Hippocampal formation (tissue), 2 donors: ENCODE measurements at places on chromosomes 1 and 21.

GRCh38 chr1:37425221-37425620 is 49.2 kb upstream of the ZC3H12A start:
- DNase-seq: no peak

DNA sequence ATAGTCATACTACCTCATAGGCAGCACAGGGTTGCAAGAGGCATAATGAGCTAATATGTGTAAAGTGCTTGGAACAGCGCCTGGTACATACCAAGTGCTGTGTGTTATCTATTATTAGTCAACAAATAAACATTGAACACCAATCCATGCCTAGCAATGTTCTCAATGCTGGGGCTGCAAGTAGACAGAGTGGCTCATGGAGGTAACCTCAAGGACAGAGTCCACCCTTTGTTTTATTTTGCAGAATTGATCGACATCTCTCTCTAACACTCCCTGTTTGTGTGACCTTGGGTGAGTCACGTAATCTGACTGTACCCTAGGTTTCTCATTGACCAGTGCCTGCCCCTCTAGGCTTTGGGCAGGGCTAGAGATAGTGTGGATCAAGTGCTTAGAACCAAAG is 164.0 kb upstream of the KLHDC7A start:
- no peak for DNase-seq

GRCh38 chr1:235708390-235708962 is 58.9 kb upstream of the GNG4 start:
- DNase-seq: no peak

GRCh38 chr1:119081700-119082099 is 58.8 kb downstream of the WARS2 start:
- no peak for DNase-seq

DNA sequence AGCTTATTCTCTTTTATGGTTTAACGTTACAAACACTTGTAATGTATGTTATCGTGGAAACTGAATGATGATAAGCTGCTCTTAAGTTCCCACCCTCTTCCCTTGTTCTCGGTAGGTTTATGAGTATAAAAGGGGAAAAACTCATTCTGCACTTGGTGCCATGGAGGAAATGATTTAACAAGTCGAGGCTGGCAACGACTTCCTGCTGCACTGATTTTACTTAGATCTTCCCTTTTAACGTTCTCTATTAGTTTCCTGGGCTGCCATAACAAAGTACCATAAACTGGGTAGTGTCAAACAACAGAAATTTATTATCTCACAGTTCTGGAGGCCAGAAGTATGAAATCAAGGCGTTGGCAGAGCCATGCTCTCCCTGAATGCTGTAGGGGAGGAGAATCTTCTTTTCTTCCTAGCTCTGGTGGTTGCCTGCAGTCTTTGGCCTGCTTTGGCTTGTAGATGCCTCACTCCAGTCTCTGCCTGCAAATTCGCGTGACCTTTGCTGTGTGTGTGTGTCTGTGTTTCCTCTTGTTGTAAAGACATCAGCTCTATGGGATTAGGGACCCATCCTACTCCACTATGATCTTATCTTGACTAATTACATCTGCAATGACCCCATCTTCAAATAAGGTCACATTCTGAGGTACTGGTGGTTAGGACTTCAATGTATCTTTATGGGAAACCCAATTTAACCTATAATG is 26.3 kb downstream of the HUNK start:
- no peak for DNase-seq

DNA sequence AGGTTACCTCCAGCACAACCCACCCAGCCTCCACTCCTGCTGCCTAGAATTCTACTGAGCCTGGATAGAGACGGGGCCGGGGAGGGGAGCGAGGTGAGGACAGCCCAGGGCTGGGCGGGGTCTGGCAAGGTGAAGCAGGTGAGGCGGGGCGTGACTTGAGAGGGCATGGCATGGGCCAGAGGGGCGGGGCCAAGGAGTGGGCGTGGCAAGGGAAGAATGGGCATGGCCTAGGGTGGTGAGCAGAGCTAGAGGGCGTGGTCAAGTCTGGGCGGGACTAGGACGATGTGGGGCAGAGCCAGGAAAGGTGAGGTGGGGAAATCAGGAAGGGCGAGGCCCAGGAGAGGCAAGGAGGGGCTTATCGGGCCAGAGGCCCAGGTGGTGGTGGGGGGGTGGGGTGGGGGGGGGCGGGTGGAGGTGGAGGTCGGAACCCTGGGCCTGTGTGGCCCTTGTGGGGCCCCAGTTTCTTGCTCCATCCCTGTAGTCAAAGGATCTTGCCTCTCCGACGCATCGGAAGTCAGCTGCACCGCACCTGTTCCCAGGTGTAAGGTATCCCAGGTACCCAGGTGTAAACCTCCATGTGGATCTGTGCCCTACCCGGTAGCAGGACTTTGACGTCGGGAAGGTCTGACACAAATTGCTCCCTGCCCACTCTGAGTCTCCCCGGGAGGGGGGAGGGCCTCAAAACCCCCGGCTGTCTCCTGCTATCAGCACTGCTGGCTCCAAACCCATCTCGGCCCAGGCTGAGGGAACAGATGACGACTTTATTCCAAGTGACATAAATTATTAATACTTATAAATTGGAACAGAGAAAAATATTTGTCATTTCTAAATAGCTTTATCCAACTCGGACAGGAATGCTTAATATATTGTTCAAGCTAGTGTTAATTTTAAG is 32.9 kb upstream of the UTS2 start:
- DNase-seq: no peak

DNA sequence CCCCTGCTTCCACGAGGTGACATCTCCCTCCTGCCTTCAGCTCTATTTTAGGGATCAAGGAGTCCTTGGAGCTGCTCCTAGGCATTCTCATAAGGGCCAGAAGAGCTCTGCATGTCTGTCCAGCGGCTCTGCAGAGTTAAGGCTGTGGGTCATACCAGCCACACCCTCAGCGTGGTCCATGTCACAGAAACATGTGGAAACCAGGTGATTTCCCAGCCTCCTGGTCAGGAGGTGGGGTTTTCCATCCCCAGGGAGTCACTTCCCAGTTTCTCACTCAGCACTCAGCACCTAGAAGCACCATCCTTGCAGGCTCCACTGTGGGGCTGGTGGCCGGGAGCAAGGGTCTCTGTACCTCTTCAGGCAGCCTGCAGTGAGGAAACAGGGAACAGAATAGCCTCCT is 1.4 kb upstream of the TNFRSF1B start:
- DNase-seq: no peak

DNA sequence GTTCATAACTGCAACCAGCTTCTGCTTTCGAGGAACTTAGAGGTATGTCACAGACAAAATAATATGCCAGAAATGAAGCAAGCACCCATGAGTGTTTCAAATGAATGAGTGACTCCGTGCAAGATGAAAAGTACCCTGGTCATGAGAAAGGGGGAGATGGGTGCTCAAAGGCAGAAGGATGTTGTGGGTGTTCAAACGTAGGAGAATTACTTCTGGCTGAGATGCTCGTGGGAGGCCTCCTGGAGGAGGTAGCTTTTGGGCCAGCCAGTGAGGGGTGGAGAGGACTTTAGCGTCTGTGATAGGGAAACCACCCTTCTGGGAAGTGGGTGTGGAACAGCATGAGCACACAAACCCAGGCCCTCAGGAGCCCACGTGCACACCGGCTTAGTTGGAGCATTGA is 113.8 kb downstream of the SYF2 start:
- no peak for DNase-seq

DNA sequence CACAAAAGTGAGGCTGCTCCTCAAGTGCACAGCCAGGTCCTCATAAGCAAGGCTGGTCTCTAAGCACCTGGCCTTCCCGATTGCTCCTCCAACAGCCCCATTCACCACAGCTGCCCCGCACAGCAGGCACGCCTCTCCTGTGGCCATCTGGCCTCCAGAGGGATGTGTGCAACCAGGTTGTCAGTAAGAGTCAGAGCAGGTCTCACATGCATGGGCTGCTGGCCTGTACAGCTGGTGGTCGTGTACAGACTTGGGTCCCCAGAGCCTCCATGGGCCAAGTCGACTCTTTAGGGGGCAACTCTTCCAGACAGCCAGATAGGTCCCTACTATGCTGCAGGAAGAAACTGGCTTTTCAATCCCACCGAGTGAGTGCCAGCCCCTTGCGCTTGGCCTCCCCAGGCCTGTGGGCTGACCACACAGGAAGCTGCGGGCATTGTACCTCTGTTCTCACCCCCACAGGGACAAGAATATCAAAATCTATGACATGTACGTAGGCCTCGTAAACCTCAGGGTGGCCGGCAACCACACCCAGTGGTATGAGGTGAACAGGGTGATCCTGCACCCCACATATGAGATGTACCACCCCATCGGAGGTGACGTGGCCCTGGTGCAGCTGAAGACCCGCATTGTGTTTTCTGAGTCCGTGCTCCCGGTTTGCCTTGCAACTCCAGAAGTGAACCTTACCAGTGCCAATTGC is 1.4 kb downstream of the PRSS38 start:
- DNase-seq: no peak

- no peak for DNase-seq
These were observed 25.4 kb downstream of the RIPK4 start for GRCh38 chr21:41741253-41742072.

DNA sequence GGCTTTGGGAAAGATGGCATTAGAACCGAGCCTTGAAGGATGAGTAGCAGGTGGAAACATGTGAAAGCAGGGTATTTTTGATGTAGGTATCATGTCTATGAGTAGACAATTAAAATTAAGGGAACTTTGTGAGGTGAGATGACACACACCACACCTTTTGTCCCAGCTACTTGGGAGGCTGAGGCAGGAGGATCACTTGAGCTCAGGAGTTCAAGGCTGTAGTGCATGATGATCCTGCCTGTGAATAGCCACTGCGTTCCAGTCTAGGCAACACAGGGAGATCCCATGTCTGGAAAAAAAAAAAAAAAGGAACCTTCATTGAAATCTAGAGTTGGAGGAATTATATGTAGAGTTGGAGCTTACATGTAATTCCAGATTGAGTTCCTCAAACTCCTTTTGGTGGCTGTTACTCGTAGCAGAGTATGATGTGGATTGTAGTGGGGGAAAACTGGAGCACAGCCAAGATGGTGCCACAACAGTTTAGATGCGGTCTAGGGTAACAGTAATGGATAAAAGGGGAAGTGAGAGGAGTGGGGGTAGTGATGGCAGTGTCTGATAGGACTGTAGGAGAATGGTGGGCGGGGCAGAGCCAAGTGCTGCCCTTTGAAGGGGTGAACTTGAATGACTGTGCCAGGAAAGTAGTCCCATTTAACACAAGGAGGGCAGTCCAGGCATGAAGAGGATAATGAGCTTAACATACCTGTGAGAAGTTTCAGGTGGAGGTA is 17.4 kb downstream of the AK4 start:
- DNase-seq: no peak

DNA sequence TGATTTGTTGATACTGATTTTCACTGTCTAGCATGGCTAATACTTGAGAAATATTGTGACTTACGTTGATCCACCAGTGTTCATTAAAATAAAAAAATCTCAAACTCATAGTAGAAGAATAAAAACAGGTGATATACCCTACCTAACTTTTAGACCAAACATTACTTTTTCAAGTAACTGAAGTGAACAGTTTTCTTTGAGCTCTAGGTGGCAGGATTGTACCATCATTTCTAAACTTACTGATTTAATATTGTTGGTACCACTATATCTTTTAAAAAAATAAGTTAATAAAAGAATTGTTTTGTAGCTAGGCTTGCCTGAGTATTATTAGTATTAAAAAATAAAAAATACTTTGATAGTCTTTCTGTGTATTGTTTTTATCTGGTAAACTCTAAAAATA is 21.5 kb downstream of the CDC73 start:
- DNase-seq: no peak
